Posterior vena cava (tissue), 2 donors: ENCODE measurements at places on chromosomes 1 and 21. TPM values are rescaled to one million over a fixed set of nuclear protein-coding genes. Genes with fewer than 3 reads are reported as not detected.

DNA sequence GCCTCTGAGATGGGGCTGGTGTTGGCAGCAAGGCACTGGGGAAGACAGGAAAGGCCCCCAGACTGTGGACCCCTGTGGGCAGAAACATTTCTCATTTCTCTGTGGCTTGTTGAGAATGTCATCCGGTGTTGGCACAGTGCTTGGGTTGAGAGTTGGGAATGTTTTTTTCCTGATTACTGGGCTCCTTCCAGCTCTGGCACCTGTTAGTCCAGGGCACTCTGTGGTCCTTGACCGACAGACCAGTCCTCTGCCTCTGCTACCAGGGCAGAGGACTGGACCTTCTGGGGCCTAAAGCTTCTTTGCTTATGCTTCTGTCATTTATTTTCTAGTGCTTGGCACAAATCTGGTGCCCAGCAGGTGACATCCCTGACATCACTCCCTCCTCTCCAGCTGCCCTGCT lies 4.8 kb upstream of the SPRR5 start:
- no peak for DNase-seq

- peak; percentile 54 for DNase-seq
These were observed 37.5 kb upstream of the AJAP1 start for GRCh38 chr1:4616831-4617465.

GJA4 gene
- 26.8 TPM for total RNA-seq

- DNase-seq, result no peak
These were observed 1.0 kb upstream of the HAO2 start for GRCh38 chr1:119367432-119368124.

RAB4A gene
- total RNA-seq, result 58.9 TPM

AJAP1 gene
- total RNA-seq, result 0.57 TPM

- peak; percentile 91 for DNase-seq
These were observed 12.3 kb upstream of the DMBX1 start for GRCh38 chr1:46477153-46477929.

DNA sequence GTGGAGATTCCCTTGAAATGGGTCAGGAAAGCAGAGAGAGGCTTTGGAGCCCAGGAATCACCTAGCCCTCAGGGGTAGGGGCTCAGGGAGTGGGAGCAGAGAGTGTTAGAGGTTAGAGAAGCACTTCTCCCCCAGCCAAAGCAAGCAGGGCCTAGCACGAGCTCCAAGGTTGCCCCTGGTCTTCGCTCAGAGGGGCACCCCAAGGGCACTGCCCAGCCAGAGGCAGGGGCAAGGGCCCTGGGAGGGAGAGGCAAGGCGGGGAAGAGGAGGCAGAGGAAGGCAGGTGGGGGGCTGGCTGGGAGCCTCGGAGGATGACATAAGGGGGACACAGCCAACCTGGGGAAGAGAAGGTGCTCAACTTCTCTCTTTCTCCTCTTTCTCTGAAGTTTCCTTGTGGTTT lies 71.9 kb downstream of the CASZ1 start:
- DNase-seq, result no peak

DNA sequence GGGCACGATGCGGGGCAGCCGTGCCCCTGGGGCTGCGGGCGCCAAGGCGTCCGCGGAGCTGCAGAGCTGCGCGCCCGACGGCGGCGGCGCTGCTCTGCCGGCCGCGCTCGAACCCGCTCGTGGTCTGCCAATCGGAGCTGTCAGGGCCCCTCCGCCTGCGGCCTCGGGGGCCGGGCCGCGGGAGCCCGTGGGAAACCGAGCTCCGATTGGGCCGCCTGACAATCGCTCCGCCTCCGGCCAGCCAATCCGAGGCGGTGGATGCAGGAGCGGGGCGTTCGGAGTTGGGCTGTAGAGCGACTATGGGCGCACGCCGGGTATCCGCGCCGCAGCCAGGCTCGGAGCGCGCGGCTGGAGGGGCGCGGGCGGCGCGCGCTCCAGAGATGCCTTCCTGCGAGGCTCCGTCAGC lies 100.5 kb upstream of the SOD1 start:
- DNase-seq, result peak; percentile 92

DNA sequence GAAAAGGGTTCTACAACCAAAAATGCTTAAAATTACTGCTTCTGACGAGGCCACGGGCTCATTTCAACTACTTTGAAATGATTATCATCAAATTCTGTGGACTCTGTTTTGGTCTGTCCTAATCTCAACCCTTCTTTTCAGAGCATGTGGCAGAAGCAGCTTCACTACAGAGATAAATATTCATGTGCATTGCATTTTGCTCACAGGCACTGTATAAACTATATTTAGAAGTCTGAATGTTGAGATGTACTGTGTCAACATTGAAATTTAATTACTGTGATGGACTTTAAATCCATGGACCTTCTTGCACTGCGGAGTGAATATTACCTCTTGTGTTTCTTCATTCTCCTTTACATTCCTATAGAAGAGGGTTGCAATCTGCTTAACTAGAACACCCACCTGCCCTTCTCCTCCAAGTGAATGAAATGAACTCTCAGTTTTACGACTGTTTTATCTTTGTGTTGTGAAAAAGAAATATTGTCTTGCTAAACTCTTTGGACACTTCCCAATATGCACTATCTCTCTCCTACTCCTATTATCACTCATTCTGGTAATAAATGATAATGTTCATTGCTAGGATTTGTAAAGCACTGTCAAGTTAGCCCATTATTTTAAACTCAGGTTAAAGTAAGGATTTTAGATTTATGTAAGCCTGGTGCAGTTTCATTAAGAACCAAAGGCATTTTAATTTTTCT lies 281.2 kb upstream of the ST6GALNAC5 start:
- DNase-seq, result no peak

C2CD4D gene
- not detected for total RNA-seq

DNA sequence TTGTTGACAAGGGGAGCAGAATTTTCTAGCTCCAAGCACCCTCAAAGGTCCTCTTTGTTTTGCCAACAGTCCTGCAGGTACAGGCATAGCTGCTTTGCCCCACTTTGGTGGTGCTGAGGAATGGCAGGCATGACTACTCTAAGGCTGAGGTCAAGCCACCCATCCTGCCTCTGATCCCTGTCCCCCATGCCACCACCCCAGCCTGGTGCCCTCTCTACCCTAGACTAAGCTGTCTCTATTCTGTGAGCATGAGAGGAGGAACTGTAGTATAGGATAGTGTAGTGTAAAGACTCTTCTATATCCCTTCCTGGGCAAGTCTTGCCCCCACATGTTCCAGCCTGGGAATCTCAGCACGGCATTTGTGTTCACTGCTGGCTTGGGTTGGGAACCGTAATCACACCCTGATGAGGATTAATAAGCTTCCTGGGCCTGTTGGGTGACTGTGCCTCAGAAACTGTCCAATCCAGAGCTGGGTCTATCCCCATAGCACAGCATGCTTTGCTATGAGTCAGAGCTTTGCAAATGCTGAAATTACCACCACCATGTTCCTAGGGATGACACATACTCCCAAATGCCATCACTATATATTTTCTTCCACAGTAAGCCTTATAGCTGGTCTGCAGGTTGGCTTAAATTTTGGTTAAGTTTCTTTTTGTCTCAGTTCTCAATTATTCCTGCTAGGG lies 105.7 kb upstream of the PPP2R5A start:
- no peak for DNase-seq

GRCh38 chr1:163085041-163085903 lies 16.1 kb downstream of the RGS4 start:
- DNase-seq, result no peak

DNA sequence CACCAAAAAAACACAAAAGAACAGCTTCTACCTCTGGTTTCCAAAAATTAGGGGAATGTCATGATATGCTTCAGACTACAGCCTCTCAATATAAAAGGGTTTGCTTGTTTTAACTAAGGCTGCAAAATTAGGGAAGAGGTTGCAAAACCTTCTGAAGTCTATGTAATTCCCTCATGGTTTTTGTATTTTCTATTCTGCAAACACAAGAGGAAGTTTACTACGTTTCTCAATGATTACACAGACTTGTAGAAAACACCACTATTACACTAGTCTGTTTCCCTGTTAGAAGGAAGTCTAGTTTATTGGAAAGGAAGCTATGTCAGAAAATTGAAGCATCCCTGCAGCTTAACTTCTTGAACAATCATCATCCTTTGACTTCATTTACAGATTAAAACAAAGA lies 229.7 kb upstream of the FMN2 start:
- DNase-seq, result no peak

DNA sequence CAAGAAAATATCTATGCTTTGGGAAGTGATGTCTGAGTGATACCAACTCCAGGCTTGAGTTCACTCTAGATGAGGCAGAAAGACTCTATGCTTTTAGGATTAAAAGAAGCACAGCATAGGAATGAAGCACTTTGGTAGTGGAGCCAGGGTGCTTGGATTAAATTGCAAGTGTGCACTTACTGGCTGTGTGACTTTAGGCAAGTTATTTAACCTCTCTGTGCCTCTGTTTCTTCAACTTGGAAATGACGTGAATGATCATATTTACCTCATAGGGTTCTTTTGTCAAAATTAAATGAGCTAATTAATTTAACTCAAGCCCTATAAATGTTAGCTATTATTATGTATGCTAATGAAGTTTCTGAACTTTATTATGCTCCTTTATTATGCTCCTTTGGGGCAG lies 446.1 kb downstream of the TTLL7 start:
- DNase-seq, result no peak

ACTN2 gene
- 3.7 TPM for total RNA-seq

GRCh38 chr21:42495027-42495426 lies 997 bp downstream of the RSPH1 start:
- no peak for DNase-seq

- DNase-seq, result peak; percentile 70
These were observed 76.8 kb downstream of the STUM start for GRCh38 chr1:226625326-226625725.

DNA sequence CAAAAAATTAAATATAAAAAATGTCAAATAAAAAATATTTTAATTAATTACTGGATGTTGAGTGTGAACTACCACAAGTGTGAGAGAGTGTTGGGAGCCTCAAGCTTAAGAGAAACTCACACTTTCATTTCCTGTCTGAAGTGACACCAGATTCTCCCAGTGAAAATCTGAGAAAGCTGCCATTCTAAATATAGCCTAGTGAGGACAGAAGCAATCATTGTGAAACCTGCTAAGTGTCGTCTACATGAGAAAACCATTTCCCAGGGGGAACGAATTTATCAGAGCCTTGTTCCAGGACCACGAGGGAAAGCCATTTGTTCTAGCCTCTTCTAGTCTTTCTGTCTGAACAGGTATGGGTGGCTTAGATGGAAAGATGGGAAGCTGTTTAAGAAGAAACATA lies 329.3 kb upstream of the PRMT6 start:
- no peak for DNase-seq

- DNase-seq, result peak; percentile 92
These were observed 9.9 kb downstream of the GPR3 start for GRCh38 chr1:27402349-27402754.

MSH4 gene
- total RNA-seq, result 0.76 TPM

GRCh38 chr1:219379691-219380090 lies 206.0 kb downstream of the LYPLAL1 start:
- DNase-seq, result no peak
